ENCODE measurements at places on chromosomes 1 and 21.
A peak's percentile ranks its signal among the peaks of the same experiment; 100 is the strongest.

DNA sequence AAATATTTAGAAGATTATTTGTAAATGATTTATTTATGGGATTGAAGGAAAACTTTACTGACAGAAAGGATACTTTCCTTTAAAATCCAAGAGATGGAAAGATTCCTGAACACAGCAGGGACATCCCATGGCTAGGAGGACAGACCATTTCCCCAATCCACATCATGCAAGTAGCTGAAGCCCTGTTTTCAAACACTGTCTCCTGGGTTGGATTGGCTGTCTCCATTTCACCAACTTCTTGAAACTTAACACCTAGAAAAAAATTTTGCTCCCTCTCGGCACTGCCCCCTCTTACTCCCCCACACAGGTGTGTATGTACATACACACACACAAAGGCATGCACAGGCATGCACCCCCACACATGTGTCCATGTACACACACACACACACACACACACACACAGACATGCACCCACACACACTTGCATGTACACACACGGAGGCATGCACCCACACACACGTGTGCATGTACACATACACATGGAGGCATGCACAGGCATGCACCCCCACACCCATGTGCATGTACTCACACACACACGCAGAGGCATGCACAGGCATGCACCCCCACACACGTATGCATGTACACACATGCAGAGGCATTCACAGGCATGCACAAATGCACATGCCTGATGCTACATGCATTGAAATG, 320.0 kb downstream of the CHRM3 start:
- DNase-seq, result no peak

DNA sequence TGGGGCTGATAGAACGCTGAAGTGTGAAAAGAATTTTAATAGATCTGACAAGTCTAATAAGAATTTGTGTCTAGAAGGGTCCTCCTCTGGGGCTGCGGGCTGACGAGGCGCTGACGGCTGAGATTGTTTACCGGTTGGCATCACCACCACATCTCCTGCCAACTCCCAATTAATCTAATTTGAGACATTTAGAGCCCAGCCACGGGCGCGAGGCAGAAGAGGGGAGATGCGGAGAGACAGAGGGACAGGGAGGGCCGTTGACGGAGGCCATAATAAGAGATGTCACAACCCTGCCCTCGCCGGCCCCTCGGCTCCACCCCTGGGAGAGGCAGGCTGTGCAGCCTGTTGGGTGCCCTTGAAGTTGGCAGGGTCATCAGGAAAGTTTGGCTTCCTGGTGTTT, 109.3 kb downstream of the PAX7 start:
- no peak for DNase-seq

GRCh38 chr1:161072751-161073449, 3.2 kb upstream of the ARHGAP30 start:
- no peak for DNase-seq

- DNase-seq, result no peak
Observed at GRCh38 chr1:155038602-155039307, 5.1 kb downstream of the DCST1 start.

- DNase-seq, result peak; percentile 12
Observed at GRCh38 chr1:57423135-57423655, 665 bp downstream of the DAB1 start.

DNA sequence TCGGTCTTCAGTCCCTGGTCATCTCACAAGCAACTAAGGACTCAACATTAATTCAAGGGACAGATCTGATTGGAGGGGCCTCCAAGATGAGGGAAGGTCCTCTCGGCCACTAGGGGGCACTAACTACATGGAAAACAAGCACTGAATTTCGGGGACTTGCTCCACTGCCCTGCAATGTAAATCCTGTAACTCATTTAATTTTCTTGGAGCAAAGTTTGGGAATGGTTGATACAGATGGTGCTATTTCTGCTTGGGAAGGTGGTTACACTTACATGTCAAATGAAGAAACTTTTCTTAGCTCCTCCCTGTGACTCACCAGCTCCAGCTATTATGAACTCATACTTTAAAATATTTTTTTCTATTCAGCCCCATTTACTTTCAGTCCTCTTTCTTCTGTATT, 97.4 kb upstream of the KCNJ15 start:
- DNase-seq, result no peak

- peak; percentile 82 for DNase-seq
Observed at GRCh38 chr1:27599605-27600497, 4.1 kb downstream of the AHDC1 start.

DNA sequence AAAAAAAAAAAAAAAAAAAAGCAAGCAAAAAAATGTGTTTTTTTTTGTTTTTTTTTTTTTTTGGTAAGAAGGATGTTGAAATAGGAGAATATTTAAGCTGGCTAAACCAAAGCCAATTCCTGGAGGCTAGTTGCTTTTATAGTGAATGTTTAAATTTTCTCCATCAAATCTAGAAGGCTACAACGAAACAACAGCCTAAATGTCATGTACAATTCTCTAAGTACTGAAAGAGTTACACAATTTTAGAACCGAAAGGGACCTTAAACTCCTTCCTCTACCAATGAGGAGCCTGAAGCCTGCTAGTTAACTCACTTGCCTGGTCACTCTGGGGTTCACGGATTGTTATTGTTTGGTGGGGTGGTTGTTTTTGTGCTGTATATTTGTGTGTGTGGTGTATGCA, 3.5 kb downstream of the WLS start:
- DNase-seq, result no peak

DNA sequence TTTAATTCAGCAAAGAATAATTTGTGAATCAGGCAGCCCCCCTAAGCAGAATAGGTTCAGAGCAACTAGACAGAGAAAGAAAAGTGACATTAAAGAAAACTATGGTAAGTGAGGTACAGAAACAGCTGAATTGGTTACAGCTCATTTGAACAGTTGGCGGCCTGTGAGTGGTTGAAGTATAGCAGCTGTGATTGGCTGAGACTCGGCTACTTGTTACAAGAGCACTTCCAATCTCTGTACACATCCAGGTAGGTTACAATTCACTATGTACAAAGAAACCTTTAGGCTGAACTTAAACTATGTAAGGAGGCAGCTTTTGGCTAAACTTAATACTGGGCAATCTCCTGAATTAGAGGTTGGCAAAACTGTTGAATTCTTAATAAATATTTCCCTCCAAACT, 171.1 kb upstream of the LHX8 start:
- no peak for DNase-seq

DNA sequence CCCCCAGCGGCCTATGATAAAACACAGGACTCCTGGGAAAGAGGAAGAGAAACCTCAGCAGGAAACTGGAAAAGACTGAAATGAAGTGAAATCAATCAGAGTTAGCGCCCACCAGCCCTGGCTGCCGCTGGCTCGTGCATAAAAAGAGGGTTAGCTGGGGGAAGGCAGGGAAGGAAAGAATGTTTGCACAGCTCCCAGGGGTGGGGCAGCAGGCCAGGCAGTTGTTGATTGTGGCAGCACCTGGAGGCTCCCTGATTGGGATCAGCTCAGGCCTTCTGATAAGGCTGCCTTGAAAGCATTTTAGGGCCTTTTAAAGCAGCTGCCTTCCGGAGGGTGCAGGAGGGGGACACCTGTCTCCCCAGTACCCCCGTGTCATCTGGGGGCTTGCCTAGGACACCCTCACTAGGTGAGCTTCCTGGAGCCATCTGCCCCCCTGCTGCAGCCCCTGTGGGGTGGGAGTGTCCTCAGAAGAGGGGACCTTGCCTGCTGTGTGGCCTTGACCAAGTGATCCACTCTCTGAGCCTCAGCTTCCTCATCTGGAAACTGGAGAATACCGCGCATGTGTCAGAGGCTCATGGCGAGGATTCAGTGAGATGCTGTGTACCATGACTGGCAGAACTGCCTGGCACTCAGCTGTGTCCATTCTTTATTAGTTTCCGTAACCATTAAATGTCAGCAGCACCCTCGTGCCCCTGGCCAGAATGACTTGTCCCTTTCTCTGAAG, 6.6 kb downstream of the EPHB2 start:
- DNase-seq, result no peak

DNA sequence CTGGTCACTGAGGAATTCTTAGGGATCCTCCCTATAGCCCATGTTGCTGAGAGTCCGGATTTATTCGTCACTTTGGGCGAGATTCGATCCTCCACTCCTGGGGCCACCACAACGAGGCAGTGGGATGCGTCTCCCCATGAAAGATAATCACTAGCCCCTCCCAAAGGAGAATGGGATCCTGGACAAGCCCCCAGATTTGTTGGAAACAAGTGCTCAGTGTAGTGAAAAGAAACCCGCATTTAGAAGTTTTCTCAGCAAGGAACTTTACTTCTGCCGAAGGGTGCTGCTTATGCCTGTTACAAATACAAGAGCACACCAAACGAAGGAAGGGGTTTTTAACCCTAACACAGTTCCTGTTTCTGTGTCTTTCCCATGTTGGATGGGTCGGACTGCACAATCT, 83.3 kb downstream of the ZFYVE9 start:
- DNase-seq, result no peak

GRCh38 chr21:36021251-36021837, 39.0 kb downstream of the SETD4 start:
- DNase-seq, result no peak

- no peak for DNase-seq
Observed at GRCh38 chr1:205578780-205579571, 52.8 kb downstream of the ELK4 start.
